ENCODE measurements at places on chromosomes 5 and 9.

DNA sequence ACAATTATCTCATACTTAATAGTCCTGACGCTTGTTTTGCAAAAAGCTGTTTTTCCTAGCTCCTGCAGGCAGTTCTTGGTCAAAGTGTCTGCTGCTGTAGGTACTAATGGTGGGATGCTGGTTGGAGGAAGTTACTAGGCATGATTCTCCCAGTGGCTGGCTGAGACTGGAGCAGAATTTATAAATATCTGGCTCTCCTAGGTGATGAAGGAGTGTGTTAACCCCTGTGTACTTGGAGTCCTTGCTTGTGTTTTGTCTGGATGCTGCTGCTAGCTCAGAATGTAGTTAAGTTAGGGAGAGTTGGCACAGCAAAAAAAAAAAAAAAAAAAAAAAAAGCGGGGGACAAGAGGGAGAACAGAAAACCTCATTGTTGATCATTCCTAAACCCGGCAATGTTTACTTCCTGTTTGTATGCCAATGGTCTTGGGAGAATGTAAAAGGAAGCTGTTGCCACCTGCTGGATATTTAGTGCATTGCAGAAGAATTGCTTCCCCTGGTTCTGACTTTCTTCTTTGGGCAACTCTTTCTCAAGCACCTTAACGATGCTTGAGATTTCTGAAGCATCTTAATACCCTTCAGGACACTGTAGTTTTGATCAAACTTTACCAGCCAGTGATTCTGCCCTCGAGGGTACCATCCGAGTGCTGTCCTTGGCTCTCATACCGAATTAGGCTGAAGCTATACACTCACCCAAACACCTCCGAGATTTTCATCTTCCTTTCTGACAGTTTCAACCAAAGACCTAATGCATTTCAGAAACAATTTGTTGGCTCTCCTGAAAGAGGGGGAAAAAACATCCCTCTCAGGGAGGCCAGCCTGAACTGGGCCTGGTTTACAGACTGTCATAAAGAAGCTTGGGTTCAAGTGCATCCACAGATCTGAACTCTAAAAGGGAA is 71.7 kb upstream of the WWC1 start:
- DNase-seq: peak; percentile 4

DNA sequence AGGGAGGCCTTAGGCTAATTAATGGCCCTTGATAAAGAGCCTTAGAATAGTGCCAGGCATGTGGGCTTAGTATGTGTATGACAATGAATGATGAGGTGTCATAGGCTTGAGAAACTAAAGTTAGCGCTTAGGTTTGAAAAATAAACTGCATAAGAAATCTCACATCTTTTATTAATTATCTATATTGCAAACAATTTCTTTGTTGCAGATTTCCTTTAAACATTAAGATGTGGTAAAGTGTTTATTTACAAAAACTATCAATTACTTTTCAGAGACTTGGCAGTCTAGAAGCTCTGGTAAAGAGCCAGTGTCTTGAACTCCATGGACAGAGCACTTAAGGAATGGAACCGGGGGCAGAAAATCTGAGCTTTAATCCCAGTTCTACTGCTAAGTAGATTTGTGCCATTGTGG is 23.1 kb downstream of the MAP1B start:
- no peak for DNase-seq

DNA sequence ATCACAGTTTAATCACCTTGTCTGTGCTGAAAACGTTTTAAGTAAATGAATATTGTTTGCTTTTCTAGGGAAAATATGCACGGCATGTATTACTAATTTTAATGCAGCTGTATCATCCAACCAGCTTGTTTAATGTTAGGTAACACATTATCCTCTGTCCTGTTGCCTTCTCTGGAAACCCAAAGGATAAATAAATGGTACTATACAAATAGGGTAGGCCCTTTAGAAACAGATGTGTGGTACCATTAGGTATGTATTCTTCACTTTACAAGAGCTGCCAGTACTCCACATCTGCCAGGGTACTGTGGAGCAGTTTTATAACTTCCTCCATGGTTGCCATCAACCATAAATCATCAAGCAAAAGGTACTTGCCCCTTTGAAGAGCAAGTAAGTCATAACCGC is 42.9 kb downstream of the FAF2 start:
- DNase-seq: no peak

GRCh38 chr9:3464033-3464638 is 61.7 kb downstream of the RFX3 start:
- DNase-seq: no peak

DNA sequence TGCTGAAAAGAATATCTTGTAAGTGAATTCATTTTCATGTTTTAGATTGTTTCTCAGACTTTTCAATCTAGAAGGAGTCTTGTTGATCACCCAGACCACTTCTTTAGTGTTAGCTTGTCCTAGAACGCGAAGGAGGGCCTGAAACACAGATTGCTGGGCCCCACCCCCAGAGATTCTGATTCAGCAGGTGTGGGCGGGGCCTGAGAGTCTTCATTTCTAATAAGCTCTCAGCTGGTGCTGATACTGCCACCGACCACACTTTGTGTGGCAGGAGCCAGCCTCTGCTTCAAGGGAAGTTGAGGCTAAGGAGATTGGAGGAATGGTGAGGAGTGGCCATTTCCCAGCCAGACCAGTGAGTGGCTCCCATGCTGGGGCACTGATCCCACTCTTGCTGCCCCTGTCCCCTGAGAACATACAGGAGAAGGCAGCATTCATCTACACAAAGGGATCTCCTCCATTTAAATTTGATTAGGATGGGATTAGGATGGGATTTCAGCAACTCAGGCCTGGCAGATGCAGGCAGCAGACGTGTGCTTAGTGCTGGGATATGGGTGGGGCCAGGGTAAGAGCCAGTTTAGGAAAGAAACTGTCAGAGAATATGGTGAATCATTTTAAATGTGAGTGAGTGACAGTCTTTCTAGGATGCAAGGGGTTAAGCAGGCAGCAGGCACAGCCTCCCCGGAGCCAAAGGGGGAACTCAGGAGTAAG is 35.9 kb downstream of the ZNF618 start:
- DNase-seq: no peak

GRCh38 chr5:39577529-39577928 is 152.7 kb upstream of the DAB2 start:
- DNase-seq: no peak

DNA sequence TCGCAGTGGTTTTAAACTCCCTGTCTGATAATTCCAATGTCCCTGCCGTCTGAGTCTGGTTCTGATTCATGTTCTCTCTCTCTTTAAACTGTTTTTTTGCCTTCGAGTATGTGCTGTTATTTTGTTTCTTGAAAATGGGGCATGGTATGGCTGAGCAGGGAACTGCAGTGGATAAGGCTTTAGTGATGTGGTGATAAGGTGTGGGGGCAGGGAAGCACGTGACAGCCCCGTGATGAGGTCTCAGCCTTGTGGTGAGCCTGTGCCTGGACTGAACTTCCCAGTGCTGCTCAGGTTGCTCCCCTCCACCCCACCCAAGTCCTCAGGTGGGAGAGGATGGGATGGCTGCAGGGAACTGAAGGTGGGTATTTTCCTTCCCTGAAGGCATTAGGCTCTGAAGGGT is 5.5 kb upstream of the ZNF354B start:
- DNase-seq: no peak

- peak; percentile 5 for DNase-seq
These were observed 763 bp downstream of the FGD3 start for GRCh38 chr9:92948038-92948534.

DNA sequence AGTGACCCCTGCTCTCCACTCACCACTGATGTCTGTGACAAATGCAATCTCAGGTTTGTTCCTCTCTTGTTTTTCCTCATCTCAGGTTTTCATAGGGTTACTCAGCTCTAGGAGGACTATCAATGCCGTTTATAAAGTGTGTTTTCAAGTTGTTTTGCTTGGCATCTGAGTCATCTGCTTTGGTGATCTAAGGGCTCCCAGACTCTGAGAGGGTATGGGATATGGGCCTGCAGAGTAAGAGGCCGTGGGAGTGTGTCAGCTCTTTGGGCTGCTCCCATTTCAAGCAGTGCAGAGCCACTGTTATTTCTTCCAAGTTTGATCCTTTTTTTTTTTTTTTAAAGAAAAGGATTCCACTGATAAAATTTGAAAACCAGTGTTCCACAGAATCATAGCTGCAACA is 46.3 kb downstream of the NNT start:
- DNase-seq: no peak

- no peak for DNase-seq
These were observed 49.1 kb upstream of the VDAC1 start for GRCh38 chr5:134053840-134054338.
